Stimulated activated CD8-positive, alpha-beta memory T cell treated with anti-CD3 and anti-CD28 coated beads, Interleukin-12 subunit alpha, Interleukin-12 subunit beta, amount 100 ng/mL, for 4 hours (primary cell): ENCODE measurements at places on chromosomes 5 and 9.

DNA sequence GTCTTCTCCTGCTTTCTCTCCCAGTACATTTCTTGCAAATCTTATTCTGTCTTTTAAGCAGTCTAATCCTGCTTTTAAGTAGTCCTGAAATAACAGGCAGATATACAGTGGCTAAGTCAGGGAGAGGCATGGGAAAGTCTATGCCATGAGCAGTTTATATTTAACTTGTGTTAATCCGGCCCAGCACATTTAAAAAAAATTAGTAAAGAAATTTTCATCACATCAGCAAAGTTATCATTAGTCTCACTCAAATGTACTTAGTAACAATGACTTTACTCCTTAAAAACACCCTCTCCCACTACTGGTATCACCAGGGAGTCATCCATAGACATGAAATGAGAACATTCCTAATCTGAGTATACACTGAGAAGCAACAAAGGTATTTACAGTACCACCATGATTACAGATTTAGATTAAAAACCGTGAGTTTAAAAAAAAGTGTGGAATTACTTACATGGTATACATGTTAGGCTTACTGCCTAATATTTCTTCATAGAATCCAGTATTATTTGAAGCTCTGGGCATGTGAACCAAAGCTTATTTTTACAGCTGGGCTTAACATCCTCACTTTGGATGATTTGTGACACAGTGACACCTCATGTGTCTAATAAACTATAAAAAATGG, 75.9 kb upstream of the DAB2 start:
- no peak for DNase-seq

DNA sequence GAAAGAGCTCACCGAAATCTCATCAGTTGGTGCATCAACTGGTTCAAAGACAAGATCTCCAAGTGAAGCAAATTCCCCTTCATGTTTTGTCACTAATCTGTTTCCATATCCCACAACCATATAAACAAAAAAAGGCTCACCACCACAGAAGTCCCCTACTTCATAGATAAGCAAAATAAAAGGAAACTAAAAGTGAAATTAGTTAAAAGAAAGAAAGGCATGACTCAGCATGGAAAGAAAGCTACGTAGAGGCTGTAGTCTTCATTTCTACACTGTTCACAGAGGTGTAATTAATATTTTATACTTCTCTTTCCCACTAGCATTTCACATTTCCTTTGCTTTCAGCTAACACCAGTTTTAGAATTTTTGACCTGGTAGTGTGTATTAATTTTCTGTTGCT, 208.0 kb downstream of the CYLC2 start:
- no peak for DNase-seq

- DNase-seq, result no peak
Observed at GRCh38 chr5:14216902-14217301, 73.8 kb downstream of the TRIO start.

DNA sequence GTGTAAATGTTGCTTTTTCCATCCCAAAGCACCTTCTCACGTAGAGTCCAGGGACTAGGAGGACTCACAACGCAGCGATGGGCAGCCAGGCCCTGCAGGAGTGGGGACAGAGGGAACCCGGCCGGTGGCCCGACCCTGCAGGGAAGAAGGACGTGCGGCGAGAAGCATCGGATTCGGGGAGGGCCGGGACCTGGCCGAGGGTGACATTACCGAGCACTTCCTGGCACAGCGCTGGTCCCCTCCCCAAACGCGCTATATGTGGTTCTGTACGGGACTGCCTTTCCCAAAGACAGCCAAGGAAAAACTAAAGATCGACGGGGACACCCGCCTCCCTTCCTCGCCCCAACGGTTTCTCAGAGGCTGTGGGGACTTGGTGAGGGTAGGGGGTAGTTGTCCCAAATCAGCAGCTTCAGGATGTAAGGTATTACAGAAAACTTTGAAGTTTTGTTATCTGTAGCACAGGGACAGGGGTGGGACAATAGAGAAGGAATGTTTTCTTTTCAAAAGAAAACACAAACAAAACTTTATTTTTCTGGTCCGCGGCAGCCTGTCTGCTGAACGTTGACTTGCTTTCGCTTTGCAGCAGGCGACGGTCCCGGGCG, 887 bp upstream of the MAP3K1 start:
- DNase-seq, result peak; percentile 8

DNA sequence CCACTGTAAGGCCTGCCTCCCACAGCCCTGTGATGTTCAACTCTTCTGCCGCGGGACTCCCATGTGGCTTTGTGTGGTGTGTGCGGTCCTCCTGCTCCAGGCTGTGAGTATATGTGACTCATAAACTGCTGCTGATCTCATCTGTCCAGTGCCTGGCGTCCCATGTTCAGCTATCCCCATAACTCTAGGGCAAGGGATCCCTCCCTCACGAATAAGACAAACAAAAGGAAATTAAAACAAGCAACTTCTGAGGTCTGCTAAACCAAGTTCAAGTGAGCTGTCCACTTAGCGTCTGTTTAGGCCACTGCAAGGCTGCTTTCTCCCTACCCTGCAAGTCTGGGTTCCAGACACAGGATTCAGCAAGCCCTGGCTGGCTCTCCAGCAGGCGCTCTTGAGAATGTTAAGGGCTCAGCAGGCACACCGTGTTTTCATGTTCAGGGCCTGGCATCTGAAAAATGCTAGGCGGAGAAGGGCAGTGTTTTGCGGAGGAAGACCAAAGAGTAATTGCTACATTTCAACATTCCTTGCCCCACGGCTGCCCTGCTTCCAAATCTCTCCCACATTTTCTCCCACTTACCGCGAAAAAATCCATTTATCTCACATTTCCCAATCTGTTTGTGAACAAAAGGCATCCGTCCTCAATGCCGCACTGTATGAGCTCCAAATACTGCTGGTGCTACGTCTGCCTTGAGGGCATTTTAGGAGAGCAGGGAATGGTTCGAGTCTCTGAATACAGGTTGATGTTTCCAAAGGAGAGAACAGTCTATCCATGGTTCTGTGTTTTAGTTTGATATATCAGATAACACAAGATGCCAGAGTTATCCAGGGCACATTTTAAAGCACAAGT, 280.2 kb downstream of the SEMA5A start:
- DNase-seq, result no peak

DNA sequence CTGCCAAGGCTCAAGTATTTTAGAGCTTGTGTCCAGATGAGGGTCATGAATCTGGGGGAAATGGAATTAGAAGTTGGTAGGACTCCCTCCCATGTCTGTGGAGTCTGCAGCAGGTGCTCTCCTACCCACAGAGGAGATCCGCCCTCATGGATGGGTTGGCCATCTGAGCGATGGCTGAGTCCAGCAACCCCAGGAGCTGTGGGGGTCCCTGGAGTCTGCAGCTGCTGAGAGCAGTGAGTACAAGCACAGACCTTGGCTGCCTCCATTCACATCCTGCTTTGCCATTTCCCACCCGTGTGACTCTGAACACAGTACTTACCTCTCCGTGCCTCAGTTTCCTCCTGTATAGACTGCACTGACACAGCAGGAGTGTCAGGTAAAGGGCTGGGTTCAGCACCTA, 25.8 kb upstream of the SYNPO start:
- no peak for DNase-seq

DNA sequence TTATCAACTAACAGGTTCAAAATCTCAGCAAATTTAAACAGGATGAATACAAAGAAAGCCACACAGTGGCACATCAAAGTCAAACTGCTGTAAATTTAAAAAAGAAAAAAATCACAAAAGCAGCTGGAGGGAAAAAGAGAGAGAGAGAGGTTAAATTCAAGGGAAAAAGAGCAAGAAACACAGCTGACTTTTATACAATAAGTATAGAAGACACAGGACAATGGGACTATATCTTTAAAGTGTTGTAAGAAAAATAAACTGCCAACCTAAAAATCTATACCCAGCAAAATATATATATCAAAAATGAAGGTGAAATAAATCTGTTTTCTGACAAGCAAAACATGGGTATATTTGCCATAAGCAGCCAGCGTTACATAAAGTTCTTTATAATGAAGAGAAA, 261.5 kb downstream of the TLE1 start:
- no peak for DNase-seq
